ENCODE measurements at places on chromosomes 5 and 9.

DNA sequence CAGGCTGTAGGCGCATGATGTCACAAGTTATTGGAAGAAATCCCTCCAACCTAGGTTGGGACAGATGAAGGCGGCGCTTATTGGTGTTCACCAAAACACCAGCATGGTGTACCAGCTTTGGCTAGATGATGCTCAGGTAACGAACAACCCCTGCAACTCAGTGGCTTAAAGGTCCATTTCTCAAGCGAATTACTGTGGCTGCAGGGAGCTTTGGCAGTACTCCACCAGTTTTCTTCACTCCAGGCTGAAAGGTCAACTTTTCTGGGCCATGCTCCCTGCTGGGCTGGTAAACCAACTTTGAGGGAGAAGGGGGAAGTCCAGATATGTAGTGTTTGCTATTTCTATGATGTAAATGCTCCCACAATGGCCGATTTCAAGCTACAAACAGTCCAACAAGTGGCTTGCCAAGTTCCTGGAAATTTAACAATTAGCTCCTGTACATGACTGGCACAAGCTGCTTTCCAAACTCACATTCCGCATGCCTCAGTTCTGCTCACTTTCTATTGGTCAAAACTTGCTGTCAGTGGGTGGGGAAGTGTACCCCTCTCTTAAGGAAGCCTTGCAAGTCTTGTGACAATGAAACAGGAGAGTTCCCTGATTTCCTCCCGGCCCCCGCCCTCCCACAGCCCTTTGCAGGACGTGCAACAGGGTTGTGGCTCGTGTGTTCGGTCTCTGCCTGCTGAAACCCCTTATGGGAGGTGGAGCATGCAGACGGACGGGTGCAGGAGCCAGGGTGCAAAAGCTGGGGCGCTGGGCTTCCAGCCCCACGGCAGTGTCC, 588 bp upstream of the ZBED3 start:
- peak; percentile 75 for DNase-seq

- no peak for DNase-seq
These were observed 68.7 kb upstream of the GRHPR start for GRCh38 chr9:37353791-37354190.

DNA sequence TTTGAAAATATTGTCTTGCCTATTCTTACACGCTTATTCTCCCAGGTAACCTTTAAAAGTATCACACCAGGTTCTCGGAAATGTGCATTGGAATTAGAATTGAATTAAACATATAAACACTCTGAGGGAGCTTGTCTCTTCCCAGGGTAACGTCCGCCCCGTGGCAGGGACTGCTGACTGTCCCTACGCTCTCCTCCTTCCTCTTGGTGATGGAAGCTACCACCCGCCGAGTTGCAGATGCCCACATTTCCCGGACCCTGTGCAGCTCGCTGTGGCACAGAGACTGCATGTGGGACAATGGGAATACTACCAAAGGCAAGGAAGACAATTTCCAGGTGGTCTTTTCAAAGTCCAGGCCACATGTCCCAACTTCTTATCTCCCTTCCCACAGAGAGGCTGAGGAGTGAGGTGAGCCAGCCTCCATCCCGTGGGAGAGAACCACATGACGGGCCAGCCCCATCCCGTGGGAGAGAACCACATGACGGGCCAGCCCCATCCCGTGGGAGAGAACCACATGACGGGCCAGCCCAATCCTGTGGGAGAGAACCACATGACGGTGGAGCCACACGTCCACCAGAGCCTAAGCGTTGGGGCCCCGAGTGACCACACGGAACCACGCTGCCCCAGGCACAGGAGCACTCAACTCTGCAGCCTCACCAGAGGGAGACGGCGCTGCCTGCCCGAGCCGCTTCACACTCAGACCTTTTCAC, 249.4 kb upstream of the IRX1 start:
- DNase-seq = no peak

- DNase-seq = peak; percentile 23
These were observed 61.3 kb upstream of the MEGF10 start for GRCh38 chr5:127229185-127229889.

- DNase-seq = no peak
These were observed 217.2 kb downstream of the TARS1 start for GRCh38 chr5:33657804-33658440.

GRCh38 chr5:2205596-2206226, 323.0 kb upstream of the IRX4 start:
- DNase-seq = no peak

DNA sequence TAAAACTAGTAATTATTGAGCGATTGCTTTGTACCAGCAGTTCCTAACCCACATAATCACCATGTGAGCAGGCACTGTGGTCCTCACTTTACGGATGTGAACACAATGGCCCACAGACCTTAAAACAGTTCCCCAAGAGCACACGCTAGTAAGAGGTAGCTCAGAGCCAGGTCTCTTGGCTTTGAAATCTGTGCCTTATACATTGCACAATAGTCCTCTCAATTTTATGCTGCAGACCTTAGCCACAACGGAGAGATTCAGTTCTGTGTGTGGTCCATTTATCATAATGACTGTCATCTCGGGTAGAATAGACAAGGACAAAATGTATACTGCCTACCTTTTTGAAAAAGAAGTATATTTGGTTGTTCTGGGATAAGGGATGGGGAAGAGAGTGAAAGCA, 289.0 kb upstream of the ANKRD55 start:
- DNase-seq = no peak

- DNase-seq = no peak
These were observed 609.5 kb upstream of the RGMB start for GRCh38 chr5:98163796-98164493.

DNA sequence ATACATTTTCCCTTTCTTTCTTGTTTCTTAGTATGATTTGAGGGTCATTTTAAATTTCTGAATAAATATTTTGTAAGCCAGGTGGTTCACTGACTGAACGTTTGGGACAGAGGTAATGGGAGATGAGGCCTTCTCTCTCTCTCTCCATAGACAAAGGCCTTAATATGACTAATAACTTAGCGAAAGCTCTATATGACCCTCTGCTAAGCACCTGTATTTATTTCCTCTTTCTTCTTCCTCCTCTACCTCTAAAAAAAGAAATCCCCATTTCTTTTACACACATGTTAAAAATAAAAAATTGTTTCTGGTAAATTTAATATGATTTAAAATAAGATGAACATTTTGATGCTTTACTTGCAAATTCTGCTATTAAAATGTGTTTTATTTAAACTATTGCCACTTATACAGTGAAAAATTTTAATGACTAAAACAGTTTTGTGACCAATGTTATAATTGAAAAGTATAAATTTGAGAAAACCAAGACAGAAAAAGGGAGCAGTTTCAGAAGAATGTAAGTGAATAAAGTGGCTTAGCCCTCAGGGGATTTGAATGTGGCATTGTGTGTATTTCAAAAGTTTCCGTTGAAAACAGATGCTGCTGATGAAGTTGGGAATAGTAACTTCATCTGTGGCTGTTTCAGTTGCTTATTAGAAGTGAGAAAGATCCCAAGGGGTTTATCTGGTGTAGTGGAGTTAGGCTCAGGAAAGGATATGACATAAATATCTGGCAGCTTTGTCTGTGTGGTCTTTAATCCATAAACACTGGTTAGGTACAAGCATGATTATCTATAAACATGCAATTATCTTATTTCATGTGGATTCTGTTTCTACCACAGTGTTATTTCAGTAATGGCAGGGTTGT, 128.6 kb upstream of the GRHPR start:
- DNase-seq = no peak

- DNase-seq = no peak
These were observed 123.0 kb upstream of the MTAP start for GRCh38 chr9:21679432-21679831.

GRCh38 chr5:73234204-73234555, 61.2 kb downstream of the TMEM174 start:
- DNase-seq = no peak

GRCh38 chr9:74742792-74743730, 144.7 kb downstream of the TRPM6 start:
- DNase-seq = peak; percentile 45

DNA sequence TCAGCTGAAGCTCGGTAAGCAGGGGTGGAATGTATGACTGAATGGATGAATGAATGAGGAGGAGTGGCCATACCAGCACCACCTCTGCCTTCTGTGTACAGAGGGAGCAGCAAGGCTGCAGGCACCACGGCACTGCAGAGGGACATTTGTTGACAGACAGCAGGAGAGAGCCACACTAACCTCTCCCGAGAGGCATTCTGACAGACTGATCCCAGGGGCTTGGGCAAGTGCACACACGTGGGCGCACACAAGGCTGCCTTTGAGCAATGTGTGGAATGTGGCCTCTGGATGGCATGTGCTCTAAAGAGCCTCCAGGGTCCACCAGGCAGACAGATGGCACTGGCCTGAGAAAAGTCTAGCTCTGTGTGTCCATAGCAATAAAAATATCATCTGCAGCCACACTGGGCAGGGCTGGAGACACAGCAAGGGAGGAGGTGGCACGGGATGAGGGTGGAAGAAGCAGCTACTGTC, 111.8 kb downstream of the ACTL7B start:
- DNase-seq = no peak

DNA sequence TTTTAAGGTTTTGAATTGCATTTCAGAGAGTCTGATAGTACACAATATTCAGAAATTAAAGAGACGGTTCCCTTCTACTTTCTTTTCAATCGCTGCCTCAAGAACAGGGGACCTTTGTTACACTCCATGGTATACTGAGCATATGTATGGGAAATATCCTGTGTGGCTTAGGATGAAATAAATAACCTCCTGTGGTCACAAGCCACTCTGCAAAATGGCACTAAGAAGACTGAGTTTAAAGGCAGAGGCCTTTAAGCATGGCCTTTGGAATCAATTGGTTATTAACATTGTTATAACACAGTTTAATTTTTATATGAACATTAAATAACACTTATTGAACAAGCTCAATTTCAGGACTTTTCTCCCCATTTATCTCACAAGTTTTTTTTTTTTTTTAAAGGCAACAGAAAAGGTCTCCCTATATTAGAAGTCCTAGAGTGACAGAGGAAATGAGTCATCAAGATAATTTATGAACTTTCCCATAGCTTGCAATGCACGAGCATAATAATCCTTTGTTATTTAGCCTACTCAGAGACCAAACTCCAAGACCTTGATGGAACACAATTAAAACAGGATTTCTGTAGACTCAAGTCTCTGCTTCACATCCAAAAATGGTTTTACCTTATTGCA, 341.9 kb downstream of the TMEM167A start:
- DNase-seq = no peak

DNA sequence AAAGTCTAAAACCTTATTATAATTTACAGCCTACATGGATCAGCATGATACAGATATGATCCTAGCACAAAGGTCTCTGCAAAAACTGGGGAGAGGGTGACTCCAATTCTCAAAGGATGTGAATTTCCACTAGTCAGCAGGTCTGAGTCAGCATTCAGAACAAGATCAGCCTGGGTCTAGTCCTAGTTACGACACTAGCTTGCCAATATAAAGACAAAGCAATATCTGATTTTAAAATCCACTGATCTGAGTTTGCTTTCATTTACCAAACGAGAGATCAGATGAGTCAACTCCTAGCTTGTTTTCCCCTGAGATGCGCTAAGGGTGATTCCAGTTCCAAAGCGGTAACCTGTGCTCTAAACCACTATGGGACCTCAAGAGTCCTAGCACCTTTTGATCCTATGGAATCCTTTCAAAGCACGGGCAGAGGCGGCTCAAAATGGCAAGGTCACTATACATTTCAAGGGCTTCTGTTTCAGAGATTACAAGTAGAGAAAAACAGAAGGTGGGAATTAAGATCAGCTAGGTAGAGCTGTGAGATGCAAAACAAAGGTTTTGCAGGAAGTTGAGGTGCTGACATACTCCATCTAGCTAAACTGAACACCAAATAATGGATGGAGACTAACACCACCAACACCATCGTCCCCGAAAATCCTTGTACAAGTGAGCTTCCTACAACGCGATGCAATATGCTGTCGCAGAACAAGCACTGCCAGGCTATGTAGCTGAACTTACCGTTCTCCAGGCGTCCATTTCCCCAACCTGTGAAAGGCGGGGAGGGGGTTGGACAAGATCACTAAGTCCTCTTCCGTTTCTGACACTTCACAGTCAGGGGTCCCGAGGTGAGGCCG, 906 bp downstream of the SLC25A51 start:
- DNase-seq = no peak

DNA sequence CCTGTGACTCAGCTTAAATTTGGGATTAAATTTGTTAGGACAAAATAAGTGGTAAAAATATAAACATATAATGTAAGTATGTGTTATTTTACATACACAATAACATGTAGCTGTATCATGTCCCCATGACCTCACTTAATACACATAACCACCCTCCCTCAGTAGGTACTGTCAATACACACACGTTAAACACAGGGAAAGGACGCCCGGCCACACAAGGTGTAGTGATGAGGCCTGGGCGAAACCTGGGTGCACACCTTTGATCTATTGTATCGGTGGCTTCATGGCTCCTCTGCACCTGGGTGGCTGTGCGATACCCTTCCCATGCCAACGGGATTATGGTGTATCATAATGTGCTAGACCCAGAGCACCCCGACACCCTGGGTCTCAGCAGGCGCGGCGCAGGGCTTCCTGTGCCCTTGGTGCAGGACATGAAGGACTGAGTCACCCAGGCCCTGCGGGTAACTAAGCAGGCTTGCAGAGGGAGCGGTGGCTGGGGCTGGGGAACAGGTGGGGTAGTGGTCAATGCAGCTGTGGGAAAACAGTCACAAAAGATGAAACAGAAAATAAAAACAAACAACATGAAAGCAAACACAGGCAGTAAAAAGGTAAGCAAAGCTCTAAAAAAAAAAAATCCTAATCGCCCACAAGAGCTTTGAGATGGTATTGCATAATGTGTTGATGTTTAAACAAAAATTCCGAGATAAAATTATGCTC, 127.5 kb upstream of the RETREG1 start:
- DNase-seq = no peak

GRCh38 chr5:180155365-180155926, 53.6 kb downstream of the RASGEF1C start:
- no peak for DNase-seq

GRCh38 chr9:119375892-119376291, 6.7 kb upstream of the BRINP1 start:
- DNase-seq = no peak

DNA sequence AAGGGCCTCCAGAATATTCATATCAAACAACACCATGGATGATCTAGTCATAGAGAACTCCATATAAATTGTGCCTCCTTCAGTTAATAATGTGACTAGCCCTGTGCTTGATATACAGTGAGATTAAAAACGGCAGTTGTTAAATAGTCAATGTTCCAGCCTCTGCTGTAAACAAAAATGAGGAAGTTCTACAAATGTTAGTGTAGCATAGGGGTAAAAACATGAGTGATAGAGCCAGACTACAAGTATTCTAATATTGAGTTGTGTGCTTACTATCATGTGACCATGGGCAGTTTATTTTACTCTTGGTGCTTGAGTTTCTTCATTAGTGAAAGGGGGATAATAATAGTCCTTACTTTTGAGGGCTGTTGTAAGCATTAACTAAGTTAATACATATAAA, 43.3 kb upstream of the SLCO6A1 start:
- no peak for DNase-seq
